ENCODE measurements at places on chromosomes 12 and 14. TPM values are rescaled to one million over a fixed set of nuclear protein-coding genes. Genes with fewer than 3 reads are reported as not detected.

Gene FOXN4
- not detected for total RNA-seq

Gene VWF
- 0.24 TPM for total RNA-seq

Gene NOPCHAP1
- total RNA-seq: 18.6 TPM

Gene TMEM229B
- 0.41 TPM for total RNA-seq

Gene KICS2
- 8.0 TPM for total RNA-seq

Gene HOXC4
- 69.4 TPM for total RNA-seq

Gene GARIN6
- total RNA-seq: not detected

Gene ERBB3
- total RNA-seq: 59.0 TPM

Gene ZC2HC1C
- total RNA-seq: 2.3 TPM

Gene TMEM52B
- 0.97 TPM for total RNA-seq

Gene RFX4
- not detected for total RNA-seq

Gene CD4
- 3.8 TPM for total RNA-seq

Gene TAS2R8
- 0.42 TPM for total RNA-seq

Gene OR4E2
- not detected for total RNA-seq

Gene FIGNL2
- total RNA-seq: 4.8 TPM

Gene EIF2B2
- total RNA-seq: 31.0 TPM

Gene ABHD4
- total RNA-seq: 28.4 TPM

Gene TMX1
- total RNA-seq: 22.6 TPM

Gene PMEL
- 3.6 TPM for total RNA-seq

Gene ZBTB25
- total RNA-seq: 19.1 TPM

Gene FOXJ2
- 16.7 TPM for total RNA-seq

Gene MIPOL1
- 28.4 TPM for total RNA-seq

Gene PPP1R12A
- 106 TPM for total RNA-seq

Gene DPPA3
- 0.81 TPM for total RNA-seq

Gene HOXC9
- total RNA-seq: 1.1 TPM

Gene CHGA
- not detected for total RNA-seq

Gene SLCO1B3
- total RNA-seq: not detected

Gene LRP10
- total RNA-seq: 38.6 TPM

Gene CISTR
- total RNA-seq: not detected

Gene GLT8D2
- total RNA-seq: 13.1 TPM

Gene TPH2
- not detected for total RNA-seq

Gene EXOC3L4
- 0.18 TPM for total RNA-seq

Gene KCNC2
- 1.4 TPM for total RNA-seq

Gene AGAP2
- total RNA-seq: 2.8 TPM

Gene FAM181A
- total RNA-seq: not detected

Gene BEGAIN
- 5.1 TPM for total RNA-seq

Gene STON2
- total RNA-seq: 60.4 TPM

Gene DHRS4
- 22.0 TPM for total RNA-seq

Gene TMEM117
- total RNA-seq: 35.3 TPM

Gene LYZ
- 0.34 TPM for total RNA-seq

Gene CDCA3
- total RNA-seq: 11.9 TPM

Gene TSPAN19
- total RNA-seq: 0.66 TPM

Gene SERPINA6
- not detected for total RNA-seq

Gene C12orf60
- total RNA-seq: 1.3 TPM

Gene EPYC
- total RNA-seq: not detected

Gene ZNF891
- 5.6 TPM for total RNA-seq

Gene C12orf50
- total RNA-seq: 0.22 TPM

Gene MORN3
- 0.99 TPM for total RNA-seq

Gene CCDC184
- total RNA-seq: 1.7 TPM

Gene DIO2
- 0.58 TPM for total RNA-seq

Gene RHEBL1
- total RNA-seq: 0.43 TPM

Gene KRT79
- not detected for total RNA-seq

Measured in mesothelial cell of epicardium (in vitro differentiated cells).